ENCODE measurements at places on chromosomes 3 and 15.
A peak's percentile ranks its signal among the peaks of the same experiment; 100 is the strongest.

- no peak for DNase-seq
Observed at GRCh38 chr3:134322286-134322685, 52.0 kb downstream of the AMOTL2 start.

- DNase-seq = no peak
Observed at GRCh38 chr15:35481992-35482391, 64.0 kb downstream of the DPH6 start.

- DNase-seq = no peak
Observed at GRCh38 chr15:95932676-95933075, 397.8 kb upstream of the NR2F2 start.

- no peak for DNase-seq
Observed at GRCh38 chr3:173398111-173398479, 551 bp downstream of the NLGN1 start.

- no peak for DNase-seq
Observed at GRCh38 chr15:80480909-80481308, 76.7 kb downstream of the ARNT2 start.

DNA sequence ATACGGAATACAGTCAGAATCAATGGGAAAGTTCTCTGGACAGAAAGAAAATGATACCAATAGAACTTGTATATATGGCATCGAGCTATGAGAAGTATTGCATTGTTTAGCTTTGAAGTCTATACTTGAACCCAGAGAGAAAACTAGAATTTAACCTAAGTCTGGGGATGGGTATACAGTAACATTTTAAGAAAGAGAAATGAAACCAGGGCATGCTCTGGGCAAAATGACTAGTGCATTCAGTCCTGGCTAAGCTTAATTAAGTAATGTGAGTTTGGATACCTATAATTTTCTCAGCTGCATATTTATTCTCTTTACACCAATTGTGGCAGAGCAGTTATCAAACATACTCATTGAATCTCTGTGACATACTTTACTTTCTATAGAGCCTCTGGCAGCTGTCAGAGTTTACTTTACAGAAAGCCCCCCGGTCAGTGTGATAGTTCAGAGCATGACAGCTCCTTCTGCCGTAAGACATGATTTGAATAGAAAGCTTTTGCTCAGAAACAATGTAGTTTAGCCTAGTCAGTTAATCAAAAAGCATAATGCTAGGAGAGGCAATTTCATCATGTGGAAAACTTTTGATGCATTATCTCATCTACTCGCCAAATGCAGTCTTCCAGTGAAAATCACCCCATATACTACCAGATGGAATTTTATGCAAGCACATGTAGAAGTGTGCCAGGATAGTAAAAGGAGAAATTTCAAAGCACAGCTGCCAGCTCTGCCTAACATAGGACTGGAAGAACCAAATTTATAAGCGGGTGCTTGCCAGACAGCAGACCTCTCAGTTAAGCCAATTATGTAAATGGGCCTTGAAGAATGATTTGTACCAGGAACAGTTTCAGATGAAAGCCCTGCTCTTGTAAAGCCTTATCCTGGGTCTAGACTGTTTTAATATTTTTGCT lies 40.7 kb downstream of the OXSM start:
- no peak for DNase-seq

GRCh38 chr3:72847282-72847681 lies 963 bp downstream of the SHQ1 start:
- no peak for DNase-seq

DNA sequence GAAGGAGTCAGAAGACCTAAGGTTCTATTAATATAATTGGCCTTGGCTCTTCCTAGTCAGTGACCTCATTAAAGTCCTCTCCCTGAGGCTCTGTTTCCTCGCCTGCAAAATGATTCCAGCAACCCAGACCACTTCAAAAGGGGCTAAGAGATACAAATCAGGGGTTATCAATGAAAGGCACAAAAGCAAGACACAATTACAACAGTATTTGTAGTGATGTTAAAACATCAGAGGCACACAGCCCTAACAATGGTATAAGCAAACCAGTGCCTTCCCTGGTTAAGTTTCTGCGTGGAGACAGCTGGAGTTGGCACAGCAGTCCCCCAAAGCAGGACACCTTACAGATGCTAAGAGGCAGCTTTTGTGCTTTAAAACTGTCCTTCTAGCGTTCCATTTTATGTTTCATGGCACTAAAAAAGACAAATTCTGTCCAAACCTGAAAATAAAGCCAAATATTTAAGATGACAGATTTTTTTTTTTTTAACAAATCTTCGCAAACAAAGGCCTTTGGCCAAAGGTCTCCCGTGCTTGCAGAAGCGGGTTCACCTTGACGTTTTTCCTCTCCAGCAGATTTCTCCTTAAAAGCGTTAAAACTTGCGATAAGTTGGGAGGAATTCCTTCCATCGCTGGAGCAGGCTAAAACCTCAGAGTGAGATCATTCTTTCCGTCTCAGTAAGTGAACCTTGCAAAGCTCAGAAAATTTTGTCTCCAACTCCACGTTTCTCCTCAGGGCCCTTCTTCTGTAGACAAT lies 999 bp downstream of the ZNF280D start:
- DNase-seq = no peak

DNA sequence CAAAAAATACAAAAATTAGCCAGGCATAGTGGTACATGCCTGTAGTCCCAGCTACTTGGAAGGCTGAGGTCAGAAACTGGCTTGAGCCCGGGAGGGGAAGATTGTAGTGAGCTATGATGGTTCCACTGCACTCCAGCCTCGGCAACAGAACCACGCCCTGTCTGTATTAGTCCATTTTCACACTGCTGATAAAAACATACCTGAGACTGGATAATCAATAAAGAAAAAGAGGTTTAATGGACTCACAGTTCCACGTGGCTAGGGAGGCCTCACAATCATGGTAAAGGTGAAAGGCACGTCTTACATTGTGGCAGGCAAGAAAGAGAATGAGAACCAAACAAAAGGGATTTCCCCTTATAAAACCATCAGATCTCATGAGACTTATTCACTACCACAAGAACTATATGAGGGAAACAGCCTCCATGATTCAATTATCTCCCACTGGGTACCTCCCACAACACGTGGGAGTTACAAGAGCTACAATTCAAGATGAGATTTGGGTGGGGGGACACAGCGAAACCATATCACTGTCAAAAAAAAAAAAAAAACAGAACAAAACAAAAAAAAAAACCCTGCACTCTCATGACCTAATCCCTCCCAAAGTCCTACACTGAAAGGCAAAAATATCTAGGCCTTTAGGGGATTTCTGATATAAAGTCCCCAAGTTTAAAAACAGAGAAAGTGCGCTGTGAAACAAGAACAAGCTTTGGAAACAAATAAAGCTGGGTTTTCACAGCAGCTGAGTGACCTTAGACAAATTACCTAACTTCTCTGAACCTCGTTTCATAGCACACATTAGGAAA lies 224.7 kb downstream of the IGSF11 start:
- no peak for DNase-seq

DNA sequence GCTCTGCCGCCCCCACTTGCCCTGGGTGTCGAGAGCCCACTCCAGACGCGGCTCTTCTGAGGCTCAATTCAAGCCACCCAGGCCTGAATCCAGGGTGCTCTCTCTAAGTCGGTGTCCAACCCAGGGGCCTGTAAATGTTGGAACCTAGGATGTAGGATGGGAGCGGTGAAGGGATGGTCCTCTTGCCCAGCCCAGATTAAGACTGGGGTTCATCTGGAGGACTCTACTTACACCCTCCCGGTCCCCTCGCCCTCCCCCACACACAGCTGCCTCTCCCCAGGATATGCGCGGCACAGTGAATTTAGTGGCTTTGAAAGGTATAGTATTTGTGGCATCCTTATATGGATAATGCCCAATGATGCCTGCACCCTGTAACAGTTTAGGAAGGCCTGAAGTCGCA lies 822 bp upstream of the FBN1 start:
- no peak for DNase-seq

DNA sequence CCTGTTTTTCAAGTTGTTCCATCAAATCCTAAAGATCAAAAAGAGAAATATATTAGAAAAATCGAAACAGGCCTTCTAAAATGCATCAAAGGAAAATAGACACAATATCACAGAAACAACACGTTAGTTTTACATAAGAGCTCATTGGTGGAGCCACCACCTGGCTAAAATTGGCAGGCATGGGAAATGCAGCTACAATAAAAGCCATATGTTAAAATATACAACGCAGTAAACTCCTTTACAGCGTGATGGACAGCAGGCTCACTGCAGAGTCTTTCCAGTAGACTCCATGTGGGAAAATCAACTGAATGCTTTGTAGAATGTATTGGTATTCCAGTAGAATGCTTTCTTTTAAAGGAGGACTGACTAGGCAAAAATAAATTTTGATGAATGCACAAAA lies 40.9 kb upstream of the MYO5C start:
- no peak for DNase-seq

- no peak for DNase-seq
Observed at GRCh38 chr15:38992930-38993329, 428.3 kb upstream of the RASGRP1 start.

DNA sequence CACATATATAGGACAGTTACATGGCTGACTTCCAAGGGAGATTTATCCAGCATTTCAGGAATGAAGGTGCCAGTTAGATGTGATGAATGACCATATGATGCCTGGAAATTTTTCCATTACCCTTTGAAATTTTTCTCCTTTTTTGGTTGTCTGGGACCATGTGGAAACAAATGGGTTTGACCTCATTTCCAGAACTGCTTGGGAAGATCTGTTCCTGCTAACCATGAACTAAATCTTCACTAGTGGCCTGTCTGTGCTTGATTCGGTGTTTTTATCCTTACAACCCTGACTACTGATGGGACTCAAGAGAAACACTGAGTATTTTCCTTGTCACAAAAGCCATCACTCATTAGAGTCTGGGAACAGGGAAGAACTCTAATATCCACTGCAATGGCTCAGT lies 409.4 kb downstream of the PDCD6IP start:
- DNase-seq = no peak

DNA sequence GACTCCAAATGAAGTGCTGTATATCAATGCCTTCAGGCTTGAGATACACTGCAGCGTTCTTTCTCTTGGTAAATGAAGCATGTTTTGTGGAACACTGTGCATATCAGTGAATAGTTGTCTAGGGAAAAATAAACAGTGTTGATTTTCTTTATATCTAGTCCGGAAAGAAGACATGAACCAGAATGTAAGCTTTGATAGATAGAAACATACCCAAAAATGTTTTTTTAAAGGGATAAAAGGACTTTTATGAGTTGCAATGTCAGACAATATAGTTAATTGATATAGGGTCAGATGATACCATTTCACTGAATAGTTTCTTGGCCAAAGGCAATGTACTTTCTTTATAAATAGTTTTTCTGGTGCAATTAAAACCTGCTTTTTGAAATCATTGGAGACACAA lies 1037.8 kb downstream of the OTOL1 start:
- DNase-seq = no peak

DNA sequence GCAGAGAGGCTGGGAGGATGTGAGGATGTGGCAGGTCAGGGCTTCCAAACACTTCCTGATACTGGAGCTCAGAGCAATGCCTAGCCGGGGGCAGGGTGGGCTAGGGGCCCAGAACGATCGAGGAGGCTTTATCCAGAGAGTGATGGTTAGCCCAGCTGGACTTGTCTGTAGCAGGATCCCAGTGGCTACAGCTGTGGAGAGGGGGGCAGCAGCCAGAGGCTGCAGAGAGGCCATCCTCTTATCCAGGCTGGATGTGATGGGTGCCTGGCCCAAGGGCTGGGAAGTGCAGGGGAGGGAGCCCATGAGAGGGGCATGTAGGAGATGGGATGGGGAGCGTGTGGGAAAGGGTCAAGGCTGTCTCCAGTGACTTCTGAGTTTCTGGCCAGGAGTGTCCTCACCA lies 4.6 kb downstream of the PARP3 start:
- DNase-seq = no peak

DNA sequence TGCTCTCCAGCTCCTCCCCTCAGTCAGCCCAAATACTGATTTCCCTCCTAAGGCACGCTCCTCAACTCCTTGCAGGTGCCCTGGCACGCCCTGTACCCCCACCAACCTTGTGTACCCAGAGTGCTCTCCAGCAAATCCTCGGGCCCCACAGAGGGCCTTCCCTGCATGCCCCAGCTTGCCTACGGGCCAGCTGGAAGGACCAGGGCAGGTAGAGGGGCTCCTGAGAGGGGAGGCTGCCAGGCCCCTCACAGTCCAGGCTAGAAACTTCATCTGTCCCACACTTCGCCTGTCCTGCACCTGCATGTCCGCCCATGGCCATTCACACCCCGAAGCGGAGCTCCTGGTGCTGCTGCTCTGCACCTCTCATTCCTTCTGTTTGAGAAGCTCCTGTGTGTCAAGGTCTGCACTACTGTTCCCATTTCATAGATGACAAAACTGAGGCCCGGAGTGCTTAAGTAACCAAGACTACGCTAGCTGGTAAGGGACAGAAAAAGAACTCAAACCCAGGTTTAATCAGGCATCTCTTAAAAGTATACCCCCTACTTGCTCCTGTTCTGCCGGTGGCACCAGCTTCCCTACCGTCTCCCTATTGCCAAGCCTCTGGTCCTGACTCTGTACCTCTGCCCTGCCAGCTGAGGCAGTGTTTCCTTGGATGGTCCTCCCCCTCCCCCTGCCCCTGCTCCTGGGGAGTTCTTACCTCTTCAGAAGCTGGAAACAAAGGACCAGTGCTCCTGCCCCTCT lies 35.6 kb downstream of the ZXDC start:
- no peak for DNase-seq

DNA sequence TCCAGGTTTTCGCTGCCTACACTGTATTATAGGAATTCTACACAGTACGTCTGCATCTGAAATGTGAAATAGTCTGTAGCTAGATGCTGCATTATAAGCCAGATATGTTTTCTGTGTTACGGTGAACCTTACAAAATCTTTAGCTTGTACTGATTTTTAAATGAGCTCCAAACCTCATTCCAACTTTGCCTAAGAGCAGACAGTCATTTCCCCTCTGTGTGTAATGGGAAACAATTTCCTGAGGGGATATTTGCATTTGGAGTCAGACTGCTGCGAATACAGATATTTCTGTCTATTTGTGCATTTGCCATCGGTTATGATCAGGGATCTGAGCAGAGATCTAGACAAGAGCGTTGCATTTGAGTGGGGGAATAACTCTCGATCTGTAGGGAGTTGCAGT lies 37.5 kb downstream of the ARNT2 start:
- DNase-seq = no peak

GRCh38 chr3:161220850-161221753 lies at the start of gene NMD3:
NMD3 (plus strand) TSS chr3:161221311; CDS start chr3:161222014, 703 bp downstream.
- peak; percentile 94 for DNase-seq

DNA sequence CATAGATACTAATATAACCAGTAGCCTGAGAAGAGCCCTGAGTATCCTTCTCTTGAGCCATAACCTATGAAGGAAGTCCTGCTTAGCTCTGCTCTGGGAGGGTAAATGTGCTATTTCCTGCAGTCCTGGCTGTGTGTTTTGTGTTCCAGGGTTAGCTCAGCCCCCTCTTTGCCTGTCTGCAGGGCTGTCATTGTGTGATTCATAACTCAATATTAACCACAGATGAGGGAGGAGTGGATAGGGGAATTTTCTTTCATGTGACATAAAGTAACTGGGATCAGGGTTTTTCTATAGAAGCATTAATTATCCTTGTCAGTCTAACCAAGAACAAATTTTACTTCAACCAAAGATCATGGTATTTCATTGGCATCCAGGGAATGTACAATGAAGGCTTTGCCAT lies 183.3 kb upstream of the ZBTB20 start:
- DNase-seq = no peak

All from activated T-cell treated with anti-CD3 and anti-CD28 coated beads for 4 hours (primary cell).